ENCODE measurements at places on chromosomes 12 and 14.

DNA sequence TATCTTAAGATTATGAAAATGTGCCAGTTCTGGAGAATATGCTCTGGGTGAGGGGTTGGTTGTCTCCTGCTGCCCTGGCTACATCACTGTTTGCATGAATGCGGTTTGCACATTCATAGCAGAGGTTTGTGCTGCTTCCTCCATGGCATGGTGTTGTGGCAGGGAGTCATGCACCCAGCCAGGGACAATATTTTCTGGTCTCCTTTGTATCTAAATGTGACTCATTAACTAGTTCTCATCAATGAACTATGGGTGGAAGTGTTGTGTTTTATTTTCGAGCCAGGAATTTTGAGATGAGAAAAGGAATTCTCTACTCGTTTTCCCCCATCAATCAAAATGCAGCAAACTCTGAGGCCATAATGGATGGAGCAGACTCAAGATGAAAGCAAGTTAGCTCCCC lies 527.3 kb downstream of the SNAPC1 start:
- no peak for DNase-seq

GRCh38 chr12:42552822-42553221 lies 36.7 kb downstream of the PRICKLE1 start:
- no peak for DNase-seq

DNA sequence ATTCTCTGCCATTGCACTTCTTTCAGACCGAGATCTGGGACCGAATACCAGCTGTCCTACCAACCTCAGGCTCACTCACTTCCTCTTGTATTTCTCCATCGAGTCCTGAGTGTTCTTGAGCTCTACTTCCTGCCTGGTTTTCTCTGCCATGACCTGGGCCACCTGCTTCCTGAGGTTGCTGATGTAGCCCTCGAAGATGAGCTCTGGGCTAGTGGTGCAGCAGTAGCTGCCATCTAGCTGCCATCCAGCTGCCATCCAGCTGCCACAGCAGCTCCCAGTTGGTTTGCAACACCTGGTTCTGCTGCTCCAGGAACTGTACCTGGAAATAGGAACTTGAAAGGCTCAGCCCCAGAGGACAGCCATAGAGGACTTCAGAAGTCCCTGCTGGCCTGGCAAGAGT lies 15.0 kb upstream of the KRT73 start:
- DNase-seq, result no peak

DNA sequence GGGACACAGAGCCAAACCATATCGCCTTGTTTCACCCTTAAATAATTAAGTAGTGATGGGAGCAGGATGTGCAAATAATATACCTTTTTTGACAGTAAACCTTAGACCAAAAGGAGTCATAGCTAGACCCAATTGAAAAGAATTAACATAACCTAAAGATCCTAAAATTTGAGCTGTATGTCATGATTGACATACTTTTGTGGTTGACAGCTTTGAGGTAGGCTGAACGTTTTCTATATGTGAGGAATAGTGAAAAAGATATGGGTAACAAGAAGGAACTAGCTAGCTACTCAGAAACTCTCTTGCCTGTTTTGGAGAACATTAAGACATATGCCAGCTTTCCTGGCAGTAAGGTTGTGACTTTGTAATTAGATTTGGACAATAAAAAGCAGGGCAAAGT lies 320.6 kb downstream of the KCNC2 start:
- no peak for DNase-seq

- no peak for DNase-seq
These were observed 51.3 kb downstream of the MARK3 start for GRCh38 chr14:103436533-103436932.

DNA sequence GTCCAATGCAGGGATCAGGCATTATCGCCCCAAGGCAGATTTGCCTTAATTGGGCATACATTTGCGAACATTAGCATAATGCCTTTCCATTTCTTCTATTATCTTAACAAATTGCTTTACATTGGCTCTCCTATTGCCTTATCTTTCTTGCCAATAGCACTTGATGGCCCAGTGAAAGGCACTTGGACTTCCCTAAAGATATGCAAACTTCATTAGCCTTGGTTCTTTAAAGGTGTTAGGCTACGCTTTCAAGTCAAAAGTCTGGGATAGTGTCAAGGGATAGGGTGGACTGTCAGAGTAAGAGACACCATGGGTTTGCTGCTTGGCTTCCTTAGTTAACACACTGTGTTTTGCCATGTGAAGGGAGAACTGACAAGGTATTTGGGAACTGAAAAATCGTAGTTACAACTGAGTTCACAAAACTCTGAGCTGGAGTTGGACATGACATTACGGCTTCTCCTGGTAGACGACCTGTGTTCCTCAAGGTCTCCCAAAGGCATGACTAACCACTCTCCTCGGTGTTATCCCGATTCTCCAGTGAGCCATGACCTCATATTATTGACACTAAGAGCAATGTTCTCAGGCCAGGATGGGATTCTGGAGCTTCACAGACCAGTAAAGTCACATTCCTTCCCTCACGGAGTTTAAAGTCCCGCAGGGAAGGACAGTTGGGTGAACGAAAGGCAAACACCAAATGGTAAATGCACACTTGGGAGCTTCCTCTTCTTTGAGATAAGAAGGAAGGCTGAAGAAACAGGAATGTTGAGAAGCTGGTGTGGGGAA lies 65.2 kb downstream of the TBC1D30 start:
- DNase-seq, result no peak

DNA sequence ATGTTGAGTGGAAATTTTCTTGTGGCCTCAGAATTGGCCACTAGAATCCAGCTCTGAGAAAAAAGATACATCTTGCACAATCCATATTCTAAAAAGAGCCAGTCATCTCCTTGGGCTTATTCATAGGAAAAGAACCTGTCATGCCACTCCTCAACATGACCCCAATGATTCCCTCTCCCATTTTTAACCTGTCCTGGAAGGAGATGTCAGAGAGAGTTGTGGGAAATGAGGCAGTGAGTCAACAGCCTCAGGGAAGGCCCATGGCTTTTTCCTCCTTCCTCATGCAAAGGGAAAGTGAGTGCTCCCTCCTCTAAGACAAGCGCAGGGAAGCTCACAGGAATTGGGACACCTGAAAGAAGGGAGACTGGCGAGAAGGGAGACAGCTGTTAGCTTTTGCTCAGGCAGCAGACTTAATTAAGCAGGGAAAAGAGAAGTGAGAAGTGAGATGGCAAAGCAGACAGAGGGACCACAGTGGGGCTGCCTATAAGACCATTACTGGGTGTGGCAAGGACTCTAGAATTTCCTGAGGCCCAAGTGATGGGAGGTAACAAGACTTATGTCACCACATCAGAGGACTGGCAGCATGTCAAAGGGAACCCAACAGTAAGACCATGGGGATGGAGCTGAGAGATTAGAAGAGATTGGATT lies 10.2 kb upstream of the DHRS7 start:
- no peak for DNase-seq

DNA sequence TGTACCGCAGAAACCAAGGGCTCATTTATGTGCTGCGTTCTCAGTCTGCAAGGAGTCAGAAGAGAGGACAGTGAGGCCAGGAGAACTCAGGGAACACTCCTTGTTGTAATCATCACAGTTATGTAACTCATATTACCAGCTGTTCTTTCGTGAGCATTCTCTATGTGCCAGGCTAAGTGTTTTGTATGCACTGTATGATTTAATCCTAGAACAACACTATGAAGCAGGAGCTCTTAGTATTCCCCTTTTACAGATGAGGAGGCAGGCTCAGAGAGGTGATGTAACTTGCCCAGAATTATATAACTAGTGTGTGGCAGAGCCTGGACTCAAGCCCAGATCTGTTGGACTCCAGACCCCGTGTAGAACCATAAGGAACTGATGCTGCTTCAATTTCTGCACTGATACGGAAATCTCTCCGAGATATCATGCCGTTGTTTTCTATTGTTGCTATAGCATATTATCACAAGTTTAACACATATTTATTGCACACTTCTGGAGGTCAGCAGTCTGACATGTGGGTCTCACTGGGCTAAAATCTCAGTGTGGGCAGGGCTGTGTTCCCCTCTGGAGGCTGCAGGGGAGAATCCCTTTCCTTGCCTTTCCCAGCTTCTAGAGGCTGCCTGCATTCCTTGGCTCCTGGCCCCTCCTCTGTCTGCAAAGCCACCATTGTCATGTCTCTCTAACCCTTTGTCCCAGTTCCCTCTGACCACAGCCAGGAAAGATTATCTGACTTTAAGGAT lies 16.3 kb upstream of the CD9 start:
- DNase-seq, result no peak

DNA sequence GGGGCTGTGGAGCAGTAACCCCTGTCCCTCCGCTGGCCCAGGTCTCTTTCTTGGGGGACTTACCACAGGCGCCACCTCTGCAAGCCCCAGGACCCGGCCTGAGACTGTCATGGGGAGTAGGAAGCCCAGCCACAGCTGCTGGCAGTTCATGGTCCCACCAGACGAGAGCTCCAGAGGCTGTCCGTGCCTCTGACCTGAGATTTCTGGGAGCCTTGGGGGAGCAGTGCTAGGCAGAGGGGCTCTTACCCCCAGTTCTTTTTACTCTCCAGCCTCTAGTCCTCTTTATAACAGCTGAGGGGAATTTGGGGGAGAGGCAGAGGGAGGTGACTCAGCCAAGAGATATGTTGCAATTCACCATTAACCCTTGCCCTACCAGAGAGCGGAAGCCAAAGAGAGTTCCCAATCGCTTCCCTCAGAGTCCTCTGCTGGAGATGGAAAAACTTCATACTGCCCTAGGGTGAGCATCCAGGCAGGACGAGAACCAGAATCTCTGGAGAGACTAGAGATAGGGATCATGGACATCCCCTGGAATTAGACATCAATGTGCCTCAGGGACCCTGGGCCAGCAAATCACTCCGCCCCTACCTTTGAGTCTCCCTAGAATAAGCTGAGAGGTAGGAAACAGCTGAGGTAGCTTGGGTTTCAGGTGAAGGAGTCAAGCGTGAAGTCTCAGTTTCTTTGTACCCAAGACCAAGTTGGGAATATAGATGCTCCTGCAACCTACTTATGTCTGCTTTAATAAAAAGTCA lies at the start of gene MMP19:
Gene MMP19, minus strand, starts transcription at position 256 of the 749 bp plus-strand sequence. Its CDS starts 106 bp downstream, at position 150.
- no peak for DNase-seq

Measured in HCT116 (cell line).